GM23248 (cell line): ENCODE measurements at places on chromosomes 6 and 20. TPM values are rescaled to one million over a fixed set of nuclear protein-coding genes. Genes with fewer than 3 reads are reported as not detected.

THEMIS gene
- polyA plus RNA-seq = 0.05 and 0.33 TPM in 2 replicates

DNAJC5 gene
- polyA plus RNA-seq = 22.4 and 24.9 TPM in 2 replicates

NRSN1 gene
- not detected in 2 replicates for polyA plus RNA-seq

NKX2-2 gene
- polyA plus RNA-seq = not detected in 2 replicates

MEI4 gene
- 0.04 and 0.08 TPM in 2 replicates for polyA plus RNA-seq

TAB2 gene
- 10.8 and 11.6 TPM in 2 replicates for polyA plus RNA-seq

FIG4 gene
- 8.7 and 8.8 TPM in 2 replicates for polyA plus RNA-seq

DNA sequence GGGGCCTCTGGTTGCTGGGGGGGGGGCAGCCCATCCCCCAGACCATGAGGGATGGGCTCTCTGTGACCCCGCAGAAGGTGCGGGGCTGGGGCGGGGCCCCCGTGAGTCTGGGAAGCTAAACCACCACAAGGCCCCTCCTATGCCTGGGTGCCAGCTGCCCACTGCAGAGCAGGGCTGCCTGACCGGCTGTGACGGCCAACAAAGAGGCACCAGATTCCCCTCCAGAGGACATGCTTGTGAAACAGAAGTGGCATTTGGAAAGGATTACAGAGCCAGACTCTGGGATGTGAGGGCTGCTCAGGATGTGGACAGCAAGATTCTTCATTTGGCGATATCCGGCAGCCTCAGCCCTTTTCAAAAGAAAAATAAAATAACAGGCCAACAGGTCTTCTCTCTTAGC lies 16.5 kb upstream of the NTSR1 start:
- H3K27ac ChIP-seq = no peak overlapping the region
- H3K4me3 ChIP-seq = no peak overlapping the region
- H3K4me1 ChIP-seq = no peaks in the 10 kb centered on the region

- no peak overlapping the region for H3K27ac ChIP-seq
- H3K4me1 ChIP-seq = no peaks in the 10 kb centered on the region
- H3K4me3 ChIP-seq = no peak overlapping the region
Observed at GRCh38 chr20:20839771-20840170, 127.3 kb upstream of the RALGAPA2 start.

GRCh38 chr6:20203561-20204511 lies 8.4 kb downstream of the MBOAT1 start:
- H3K27me3 ChIP-seq = no peaks in the 10 kb centered on the region
- peaks cover 14% of the 10 kb centered on the region; the same call in 1 of the 2 replicates for H3K4me1 ChIP-seq
- H3K27ac ChIP-seq = no peak overlapping the region
- H3K36me3 ChIP-seq = no peaks in the 10 kb centered on the region
- no peak for DNase-seq
- H3K4me3 ChIP-seq = no peak overlapping the region

GRCh38 chr6:73309785-73310502 lies 44.1 kb downstream of the DPPA5 start:
- H3K4me1 ChIP-seq = no peaks in the 10 kb centered on the region
- peaks cover 5% of the 10 kb centered on the region for H3K27me3 ChIP-seq
- DNase-seq = peak; percentile 75

DNA sequence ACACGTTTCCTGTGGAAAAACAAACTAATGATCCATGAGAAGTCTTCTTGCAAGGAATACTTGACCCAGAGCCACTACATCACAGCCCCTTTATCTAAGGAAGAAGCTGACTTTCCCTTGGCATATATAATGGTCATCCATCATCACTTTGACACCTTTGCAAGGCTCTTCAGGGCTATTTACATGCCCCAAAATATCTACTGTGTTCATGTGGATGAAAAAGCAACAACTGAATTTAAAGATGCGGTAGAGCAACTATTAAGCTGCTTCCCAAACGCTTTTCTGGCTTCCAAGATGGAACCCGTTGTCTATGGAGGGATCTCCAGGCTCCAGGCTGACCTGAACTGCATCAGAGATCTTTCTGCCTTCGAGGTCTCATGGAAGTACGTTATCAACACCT lies 35.4 kb downstream of the GCNT2 start:
- no peak for DNase-seq
- no peaks in the 10 kb centered on the region for H3K36me3 ChIP-seq
- H3K4me1 ChIP-seq = no peaks in the 10 kb centered on the region; the same call in 1 of the 2 replicates
- H3K27ac ChIP-seq = no peak overlapping the region

DNA sequence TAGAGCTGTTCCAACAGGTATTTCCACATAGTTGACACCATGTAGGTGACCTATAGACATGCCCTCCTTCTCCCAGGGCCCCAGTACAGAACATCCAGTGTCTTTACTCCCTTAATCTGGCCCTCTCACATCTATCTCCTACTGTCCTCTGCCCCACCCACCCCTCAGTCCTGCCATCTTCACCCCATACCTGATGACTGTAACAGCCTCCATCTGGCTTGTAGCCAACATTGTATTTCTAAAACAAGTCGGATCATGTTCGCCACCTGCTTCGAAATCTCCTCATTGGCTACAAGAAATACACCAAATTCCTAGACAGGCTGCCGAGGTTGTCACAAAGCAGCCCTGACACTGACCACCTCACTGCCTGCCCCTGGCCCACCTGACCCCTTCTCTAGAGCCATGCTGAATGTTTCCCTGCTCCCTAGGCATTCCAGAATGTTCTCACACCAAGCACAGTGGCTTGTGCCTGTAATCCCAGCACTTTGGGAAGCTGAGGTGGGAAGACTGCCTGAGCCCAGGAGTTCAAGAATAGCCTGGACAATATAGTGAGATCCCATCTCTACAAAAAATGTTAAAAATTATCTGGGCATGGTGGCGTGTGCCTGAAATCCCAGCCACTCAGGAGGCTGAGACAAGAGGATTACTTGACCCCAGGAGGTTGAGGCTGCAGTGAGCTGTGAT lies 6.0 kb downstream of the ZC3H12D start:
- 0 out of 2 replicates have a peak, but pooled peaks cover 5% of the 10 kb centered on the region for H3K4me1 ChIP-seq
- no peak overlapping the region for H3K4me3 ChIP-seq
- no peak overlapping the region for H3K27ac ChIP-seq
- H3K36me3 ChIP-seq = no peaks in the 10 kb centered on the region
- no peak for DNase-seq

GRCh38 chr6:31836474-31837368 lies 9.2 kb downstream of the HSPA1B start:
- peaks cover 51% of the 10 kb centered on the region for H3K36me3 ChIP-seq
- peaks cover 33% of the 10 kb centered on the region for H3K4me1 ChIP-seq
- peak overlapping the region; percentile 93 for H3K27ac ChIP-seq
- no peaks in the 10 kb centered on the region for H3K27me3 ChIP-seq
- DNase-seq = peak; percentile 74

- no peak overlapping the region for H3K27ac ChIP-seq
- no peak overlapping the region for H3K4me3 ChIP-seq
- H3K36me3 ChIP-seq = no peaks in the 10 kb centered on the region
- peaks cover 10% of the 10 kb centered on the region for H3K4me1 ChIP-seq
Observed at GRCh38 chr6:43481591-43482236, 4.3 kb downstream of the TJAP1 start.

GRCh38 chr6:72500669-72501068 lies 121.2 kb upstream of the KCNQ5 start:
- no peaks in the 10 kb centered on the region for H3K36me3 ChIP-seq
- no peak for DNase-seq
- no peak overlapping the region for H3K4me3 ChIP-seq

GRCh38 chr6:13985663-13986325 lies 61.0 kb downstream of the RNF182 start:
- no peaks in the 10 kb centered on the region for H3K36me3 ChIP-seq
- no peak overlapping the region for H3K4me3 ChIP-seq
- H3K27me3 ChIP-seq = no peaks in the 10 kb centered on the region
- peaks cover 15% of the 10 kb centered on the region; the same call in 1 of the 2 replicates for H3K4me1 ChIP-seq
- H3K27ac ChIP-seq = no peak overlapping the region

DNA sequence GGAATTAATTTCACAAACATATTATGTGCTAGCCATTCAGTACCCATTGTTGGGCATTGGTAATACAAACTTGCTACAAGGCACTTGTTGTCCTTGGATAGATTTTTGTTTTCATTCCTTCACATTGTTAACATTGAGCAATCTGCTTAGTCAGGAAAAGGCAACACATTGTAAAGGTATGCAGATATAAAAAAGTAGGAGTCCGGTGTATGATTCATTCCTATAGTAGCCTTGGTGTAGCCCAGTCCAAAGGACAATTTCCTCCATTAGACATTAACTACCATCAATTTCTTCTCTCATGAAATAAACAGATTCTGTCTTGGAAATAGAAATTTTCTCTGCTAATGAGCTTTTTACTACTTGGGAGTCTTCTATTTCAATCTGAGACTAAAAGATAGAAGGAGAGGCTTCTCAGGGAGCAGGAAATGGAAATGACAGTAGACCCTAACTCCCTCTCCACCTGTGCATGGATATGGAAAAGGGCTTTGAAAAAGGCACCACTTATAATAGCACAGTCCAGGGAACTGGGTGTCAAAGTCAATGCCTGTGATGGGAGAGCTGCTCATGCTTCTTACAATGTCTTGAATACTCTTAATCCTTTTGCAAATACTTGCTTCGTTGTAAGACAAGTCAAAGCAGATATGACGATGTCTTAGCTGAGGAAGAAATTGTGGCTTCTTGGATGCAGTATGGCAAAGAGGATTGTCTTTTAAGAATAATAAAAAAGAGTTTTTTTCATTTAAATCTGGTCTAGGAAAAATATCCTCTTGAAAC lies 369.4 kb upstream of the CITED2 start:
- H3K27me3 ChIP-seq = no peaks in the 10 kb centered on the region
- H3K27ac ChIP-seq = peak overlapping the region; percentile 53
- H3K36me3 ChIP-seq = no peaks in the 10 kb centered on the region
- H3K4me1 ChIP-seq = peaks cover 35% of the 10 kb centered on the region
- H3K4me3 ChIP-seq = no peak overlapping the region

GRCh38 chr20:61303675-61304074 lies 51.6 kb downstream of the CDH4 start:
- no peaks in the 10 kb centered on the region for H3K36me3 ChIP-seq
- no peaks in the 10 kb centered on the region for H3K27me3 ChIP-seq
- H3K27ac ChIP-seq = no peak overlapping the region
- H3K4me1 ChIP-seq = no peaks in the 10 kb centered on the region

GRCh38 chr6:11244387-11245126 lies 12.1 kb upstream of the NEDD9 start:
- H3K27me3 ChIP-seq = no peaks in the 10 kb centered on the region
- no peak for DNase-seq

- DNase-seq = no peak
- no peaks in the 10 kb centered on the region for H3K4me1 ChIP-seq
Observed at GRCh38 chr6:6803180-6803977, 214.9 kb downstream of the LY86 start.

DNA sequence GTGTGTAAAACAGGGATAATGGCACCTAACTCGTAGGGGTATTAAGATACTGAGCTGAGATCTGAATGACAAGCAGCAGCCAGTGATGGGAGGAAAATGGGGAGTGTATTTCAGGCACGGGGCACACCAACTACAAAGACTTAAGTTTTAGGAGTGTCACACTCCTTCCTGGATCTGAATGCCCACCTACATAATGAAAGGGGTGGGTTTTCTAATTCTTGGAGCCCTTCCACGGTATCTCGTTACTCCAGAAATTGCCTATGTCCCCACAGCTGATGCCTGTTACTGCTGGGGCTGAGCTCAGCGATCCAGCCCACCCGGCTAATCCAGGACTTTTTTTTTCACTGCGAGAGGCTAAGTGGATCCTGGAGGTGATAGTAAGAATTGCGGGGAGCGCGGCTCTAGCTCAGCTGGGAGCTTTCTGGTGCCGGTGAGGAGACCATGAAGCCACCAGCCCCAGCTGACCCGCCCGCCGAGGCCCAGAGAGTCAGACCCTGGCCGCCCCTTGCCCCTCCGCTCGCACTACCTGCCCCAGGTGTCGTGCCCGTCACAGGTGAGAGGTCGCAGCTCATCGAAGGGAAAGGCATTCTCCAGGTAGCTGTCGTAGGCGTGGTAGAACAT lies 727 bp downstream of the EDEM2 start:
- H3K27me3 ChIP-seq = no peaks in the 10 kb centered on the region
- peak overlapping the region; percentile 68; the same call in 1 of the 2 replicates for H3K27ac ChIP-seq
- no peaks in the 10 kb centered on the region; the same call in 1 of the 2 replicates for H3K36me3 ChIP-seq
- H3K4me3 ChIP-seq = peak overlapping the region; percentile 80
- H3K4me1 ChIP-seq = peaks cover 7% of the 10 kb centered on the region

GRCh38 chr6:10531942-10532341 lies 10.8 kb downstream of the GCNT2 start:
- no peaks in the 10 kb centered on the region for H3K36me3 ChIP-seq
- no peaks in the 10 kb centered on the region for H3K4me1 ChIP-seq
- H3K27ac ChIP-seq = no peak overlapping the region
- H3K4me3 ChIP-seq = no peak overlapping the region
- no peak for DNase-seq

DNA sequence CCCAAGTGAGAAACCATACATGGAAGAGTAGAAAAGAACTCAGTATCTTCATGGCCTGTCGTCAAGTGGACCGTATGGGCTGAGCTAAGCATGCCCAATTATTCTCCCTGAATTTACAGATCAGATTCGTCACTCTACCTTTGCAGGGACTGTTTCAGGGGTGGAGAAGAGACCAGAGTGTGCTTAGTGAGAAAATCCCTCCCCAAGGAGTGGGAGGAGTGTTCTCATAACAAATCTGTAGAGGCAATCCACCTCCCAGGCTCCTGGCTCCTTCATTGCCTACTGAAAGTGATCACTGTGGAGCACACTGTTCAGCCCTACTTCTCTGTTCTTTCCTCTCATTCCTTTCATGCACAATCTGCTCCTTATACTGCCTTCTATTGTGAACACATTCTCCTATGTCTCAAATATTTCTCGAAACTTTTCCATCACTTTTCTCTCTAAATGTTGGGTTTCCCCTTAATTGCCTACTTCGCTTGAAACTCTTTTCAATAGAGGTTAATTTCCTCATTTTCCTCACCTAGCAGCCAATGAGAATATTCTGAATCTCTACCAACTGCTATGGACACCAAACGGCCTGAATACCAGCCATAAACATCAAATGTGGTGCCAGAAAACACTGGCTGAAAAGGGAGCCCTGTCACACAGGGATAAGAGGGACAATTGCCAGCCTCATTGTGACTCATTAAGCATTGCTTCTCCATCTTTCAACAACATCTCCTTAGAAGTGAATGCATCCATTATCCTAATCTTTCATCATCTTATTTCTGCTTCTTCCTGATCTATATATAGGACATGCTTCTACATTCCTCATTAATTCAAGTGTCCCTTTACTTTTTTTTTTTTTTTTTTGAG lies 398.3 kb downstream of the UTRN start:
- DNase-seq = peak; percentile 51
- peaks cover 5% of the 10 kb centered on the region; the same call in 1 of the 2 replicates for H3K36me3 ChIP-seq

DNA sequence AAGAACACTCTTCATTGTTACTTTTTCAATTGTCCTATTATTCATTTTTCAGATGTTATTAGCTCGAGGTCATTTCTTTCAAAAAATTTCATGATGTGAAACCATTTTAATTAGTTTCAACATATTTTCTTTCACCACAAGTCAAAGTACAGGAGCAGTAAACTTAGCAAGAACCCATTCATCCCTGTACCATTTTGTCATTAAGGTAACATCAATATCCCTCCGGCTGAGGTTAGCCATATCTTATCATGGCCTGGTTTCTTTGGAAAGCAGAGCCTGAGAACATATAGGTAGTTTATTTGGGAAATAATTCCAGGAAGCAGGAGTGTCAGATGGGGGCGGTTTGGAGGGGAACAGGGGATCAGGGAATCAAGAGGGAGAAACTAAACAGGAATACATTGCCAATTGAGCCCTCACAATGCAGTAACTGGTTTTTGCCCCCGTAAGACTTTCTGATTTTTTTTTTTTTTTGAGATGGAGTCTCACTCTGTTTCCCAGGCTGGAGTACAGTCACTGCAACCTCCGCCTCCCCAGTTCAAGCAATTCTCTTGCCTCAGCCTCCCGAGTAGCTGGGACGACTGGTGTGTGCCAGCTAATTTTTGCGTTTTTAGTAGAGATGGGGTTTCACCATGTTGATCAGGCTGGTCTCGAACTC lies 83.7 kb downstream of the MKKS start:
- H3K4me1 ChIP-seq = no peaks in the 10 kb centered on the region
- H3K36me3 ChIP-seq = no peaks in the 10 kb centered on the region
- 0 out of 2 replicates have a peak, but pooled peaks cover 3% of the 10 kb centered on the region for H3K27me3 ChIP-seq
- H3K4me3 ChIP-seq = no peak overlapping the region
- H3K27ac ChIP-seq = no peak overlapping the region
